ENCODE measurements at places on chromosomes 6 and 20. TPM values are rescaled to one million over a fixed set of nuclear protein-coding genes. Genes with fewer than 3 reads are reported as not detected.

PARD6B gene
- polyA plus RNA-seq, result 3.0 TPM

DEFB132 gene
- 0.06 TPM for polyA plus RNA-seq

HSPA1A gene
- polyA plus RNA-seq, result 39.0 TPM

TBX18 gene
- polyA plus RNA-seq, result 1.2 TPM

DNA sequence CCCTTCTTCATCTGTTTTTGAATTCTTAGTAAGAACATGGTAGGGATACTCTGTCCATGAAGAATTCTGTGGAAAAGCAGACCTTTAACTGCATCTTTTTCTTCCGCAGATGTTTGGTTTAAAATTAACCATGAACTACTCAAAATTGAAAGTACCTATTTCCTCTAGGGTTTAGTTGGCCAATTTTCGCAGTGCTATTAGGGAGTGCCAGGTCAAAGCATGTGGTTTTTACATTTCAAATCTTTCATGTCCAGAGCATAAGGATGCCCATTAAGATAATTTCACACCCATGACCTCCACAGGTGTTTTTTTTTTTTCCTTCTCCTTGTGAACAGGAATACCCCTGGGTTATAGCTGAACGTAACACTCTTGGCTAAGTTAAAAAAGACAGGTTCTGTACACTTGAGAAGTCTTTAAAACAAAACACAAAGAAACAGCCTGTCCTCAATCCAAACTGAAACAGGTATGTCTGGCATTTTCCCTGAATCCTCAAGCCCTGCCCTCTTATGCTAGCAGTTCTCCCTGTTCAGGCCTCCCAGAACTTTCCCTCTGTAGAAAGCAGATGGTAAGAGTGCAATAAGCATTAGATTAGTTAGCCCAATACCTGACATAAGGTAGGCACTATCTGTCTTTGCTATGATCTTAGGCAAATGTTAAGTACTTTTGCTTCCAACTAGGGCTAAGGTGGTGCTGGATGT is 67.1 kb downstream of the ELOVL5 start:
- no peak for DNase-seq

DNA sequence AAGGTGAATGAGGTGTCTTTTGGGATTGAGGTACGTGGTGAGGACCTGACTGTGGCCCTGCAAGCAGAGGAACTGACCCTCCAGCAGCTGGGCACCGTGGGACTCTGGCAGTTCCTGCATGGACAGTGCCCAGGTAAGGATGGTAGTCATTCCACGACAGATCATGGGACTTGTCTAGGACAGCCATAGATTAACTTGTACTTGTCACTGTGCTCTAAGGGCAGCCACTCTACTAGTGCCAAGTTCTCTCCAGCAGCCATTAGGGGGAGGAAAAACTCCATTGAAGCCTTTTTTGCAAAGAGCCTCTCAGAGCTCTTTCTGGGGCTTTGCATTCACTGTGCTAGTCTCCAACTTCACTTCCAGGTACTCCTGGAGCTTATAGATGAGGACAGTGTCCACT is 20.4 kb downstream of the TAF11 start:
- DNase-seq, result no peak

DNA sequence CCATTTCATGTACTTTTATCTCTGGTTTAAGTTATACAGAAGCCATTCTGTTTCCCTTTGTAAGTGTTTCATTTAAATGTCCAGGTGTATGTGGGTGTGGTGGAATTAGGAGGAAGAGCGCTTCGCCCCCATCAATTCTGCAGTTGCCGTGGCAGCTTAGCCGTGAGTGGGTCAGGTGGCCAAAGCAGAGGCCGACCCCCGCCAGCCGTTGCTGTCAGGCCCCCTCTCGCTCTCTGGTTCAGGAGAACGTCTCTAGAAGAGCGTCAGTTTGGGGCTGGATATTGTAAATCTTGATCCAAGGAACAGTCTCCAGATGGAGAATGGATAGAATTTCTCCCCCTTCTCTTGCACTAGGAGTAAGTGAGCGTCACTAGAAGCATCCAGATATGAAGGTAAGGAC is 367.4 kb downstream of the FOXA2 start:
- no peak for DNase-seq

- DNase-seq, result no peak
These were observed 6.0 kb downstream of the SCUBE3 start for GRCh38 chr6:35219683-35220326.

GRCh38 chr6:56364827-56365339 is 117.5 kb upstream of the COL21A1 start:
- DNase-seq, result no peak

GRCh38 chr6:64330694-64331307 is 695.2 kb downstream of the PHF3 start:
- DNase-seq, result peak; percentile 70

Measured in sigmoid colon (tissue), 7 donors.